ENCODE measurements at places on chromosomes 3 and 15.

DNA sequence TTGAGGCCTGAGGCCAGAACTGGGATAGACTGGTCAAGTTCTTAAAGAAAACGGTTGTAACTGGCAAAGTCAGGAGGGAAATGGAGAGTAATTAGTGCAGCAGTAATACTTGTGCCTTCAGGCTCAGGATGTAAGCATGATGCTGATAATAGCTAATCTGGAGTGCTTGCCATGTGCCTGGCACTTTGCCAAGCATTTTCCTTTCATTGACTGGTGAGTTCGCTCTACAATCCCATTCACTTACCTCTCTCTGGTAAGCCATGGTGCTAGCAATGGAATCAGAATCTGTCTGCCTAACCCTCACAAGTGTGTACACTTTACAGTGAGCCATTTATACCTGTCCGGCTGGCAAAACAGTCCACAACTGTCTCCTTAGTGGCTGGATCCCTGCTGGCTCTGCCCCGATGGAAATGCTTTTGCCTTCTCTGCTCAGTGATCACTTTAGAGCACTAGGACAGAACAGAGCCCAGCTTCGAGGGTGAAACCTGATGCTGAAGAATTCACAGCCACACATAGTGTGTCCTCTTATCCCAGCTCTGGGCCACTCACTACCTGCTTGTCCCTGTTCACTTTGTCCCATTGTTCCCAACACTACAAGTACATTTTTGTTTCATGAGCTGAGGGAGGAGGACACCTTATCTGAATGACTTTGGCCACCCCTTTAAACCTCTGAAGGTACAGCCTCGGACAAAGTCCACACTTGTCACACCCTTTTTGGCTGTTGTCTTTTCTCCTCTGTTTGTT is 10.3 kb downstream of the CHP1 start:
- DNase-seq, result peak; percentile 24

DNA sequence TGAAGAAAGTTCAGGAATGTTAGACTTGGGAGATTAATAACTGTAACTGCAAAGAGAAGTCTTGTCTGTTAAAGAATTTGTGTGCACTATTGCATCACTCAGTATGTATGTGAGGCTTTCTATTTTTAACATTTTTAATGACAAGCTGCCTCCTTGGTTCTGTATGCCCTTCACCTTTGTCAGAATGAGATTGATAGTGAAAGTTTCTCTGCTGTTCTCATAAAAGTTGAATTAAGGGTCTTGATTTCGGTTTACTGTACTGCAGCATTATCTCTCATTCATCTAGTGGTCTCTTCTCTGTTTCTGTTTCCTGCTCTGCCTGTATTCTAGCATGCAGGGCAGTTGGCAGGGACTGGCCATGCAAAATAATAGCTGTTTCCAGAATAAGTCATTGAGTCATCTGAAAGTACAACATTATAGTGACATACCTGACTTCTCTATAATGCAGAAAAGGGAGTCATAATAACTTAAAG is 454.9 kb downstream of the IL5RA start:
- DNase-seq, result no peak

- DNase-seq, result peak; percentile 85
These were observed 73.1 kb downstream of the RORA start for GRCh38 chr15:61155741-61156700.

DNA sequence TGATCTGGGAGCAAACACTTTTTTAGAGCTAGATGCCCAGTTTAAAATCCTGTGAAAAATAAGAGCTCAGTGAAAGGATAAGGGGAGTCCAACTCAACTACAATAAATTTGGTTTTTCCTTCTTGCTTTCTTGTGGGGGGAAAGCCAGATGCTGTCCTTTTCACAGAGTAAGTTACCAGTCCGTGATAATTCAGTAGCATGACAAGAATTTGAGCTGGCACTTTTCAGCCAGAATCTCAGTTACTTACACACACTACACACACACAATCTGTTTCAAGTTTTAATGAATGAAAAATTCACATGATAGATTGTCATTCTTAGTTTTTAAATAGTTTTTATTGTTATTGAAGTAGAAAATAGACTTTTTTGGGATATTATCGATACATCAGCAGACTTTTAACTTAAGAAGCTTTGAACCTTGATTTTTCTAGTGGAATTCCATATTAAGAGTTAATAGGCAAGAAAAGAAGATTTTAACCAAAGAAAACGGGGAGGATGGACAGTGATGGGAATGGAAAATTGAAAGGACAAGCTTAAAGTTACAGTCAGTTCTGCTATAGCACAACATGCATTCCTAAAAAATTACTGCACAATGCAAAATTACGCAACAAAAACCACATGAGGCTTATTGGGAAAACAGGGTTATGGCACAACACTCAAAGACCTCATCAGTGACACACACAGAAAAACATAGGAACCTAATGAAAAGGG is 47.0 kb downstream of the PSMD6 start:
- DNase-seq, result no peak

DNA sequence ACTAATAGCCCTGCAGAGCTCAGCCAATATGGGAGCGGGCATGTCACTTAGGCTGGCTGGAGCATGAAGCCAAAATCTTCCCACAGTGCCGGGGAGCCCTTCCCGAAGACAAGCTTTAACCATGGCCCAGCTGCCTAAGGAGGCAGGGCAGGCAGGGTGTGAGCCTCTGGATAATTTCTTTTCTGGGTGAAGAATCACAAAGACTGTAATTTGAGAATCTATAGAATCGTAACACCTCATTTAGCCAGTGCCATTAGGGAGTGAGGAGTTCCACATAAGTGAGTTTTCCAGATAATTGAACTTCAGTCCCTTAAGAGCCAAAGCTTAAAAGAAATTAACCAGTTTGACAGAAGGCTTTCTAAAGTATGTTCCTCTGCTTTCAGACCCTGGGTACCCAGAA is 40.2 kb upstream of the TLE3 start:
- no peak for DNase-seq

DNA sequence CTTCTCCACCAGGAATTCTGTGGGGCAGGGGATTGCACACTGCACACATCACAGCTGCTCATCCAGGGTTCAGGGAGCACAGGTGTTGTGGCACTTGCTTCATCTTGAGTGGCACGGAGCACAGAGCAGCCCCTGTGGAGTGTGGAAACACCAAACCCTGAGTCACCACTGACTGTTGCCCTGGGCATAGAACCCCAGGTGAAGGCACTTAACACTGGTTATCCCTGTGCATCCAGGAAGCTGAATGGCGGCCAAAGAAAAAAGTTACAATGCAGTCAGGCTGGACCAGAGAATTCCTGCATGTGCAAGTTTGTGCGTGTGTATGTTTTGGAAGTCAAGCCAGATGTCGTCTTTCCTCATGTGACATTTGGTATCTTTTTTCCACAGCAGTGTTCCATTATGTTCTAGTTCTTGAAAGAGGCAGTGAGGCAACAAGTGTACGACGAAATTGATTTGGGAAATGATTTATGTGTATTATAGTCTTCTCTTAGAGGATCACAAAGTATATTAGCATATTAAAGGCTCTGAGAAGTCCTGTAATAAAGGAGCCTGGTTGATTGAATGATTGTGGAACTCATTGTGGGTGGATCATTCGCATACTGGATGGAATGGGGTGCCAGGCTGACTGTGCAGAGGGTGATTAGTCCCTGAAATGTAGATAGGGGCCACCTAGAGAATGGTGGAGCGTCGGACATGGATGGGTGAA is 292.3 kb downstream of the TLE3 start:
- no peak for DNase-seq

DNA sequence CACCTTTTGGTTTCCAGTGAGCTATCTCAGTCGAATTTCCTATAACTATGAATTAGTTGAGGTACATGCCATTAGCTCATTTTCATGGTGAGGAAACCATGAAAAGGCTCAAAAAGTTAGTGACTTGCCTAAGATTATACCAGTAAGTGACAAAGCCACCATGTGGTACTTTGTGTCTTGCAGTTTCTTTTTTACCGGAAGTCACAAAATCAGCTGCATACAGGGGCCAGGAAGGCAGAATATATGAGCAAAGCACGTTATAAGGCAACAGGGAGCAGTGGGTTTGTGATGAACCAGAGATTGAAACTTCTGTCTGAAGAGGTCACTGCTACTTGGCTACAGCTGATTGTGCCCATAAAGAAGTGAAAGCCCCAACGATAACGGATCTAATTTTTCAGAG is 50.3 kb downstream of the CMTM8 start:
- DNase-seq, result no peak

- DNase-seq, result no peak
These were observed 6.9 kb upstream of the DNAJC19 start for GRCh38 chr3:180996415-180996932.

All from cardiac muscle cell (in vitro differentiated cells and primary cell).